ENCODE measurements at places on chromosomes 6 and 20.

DNA sequence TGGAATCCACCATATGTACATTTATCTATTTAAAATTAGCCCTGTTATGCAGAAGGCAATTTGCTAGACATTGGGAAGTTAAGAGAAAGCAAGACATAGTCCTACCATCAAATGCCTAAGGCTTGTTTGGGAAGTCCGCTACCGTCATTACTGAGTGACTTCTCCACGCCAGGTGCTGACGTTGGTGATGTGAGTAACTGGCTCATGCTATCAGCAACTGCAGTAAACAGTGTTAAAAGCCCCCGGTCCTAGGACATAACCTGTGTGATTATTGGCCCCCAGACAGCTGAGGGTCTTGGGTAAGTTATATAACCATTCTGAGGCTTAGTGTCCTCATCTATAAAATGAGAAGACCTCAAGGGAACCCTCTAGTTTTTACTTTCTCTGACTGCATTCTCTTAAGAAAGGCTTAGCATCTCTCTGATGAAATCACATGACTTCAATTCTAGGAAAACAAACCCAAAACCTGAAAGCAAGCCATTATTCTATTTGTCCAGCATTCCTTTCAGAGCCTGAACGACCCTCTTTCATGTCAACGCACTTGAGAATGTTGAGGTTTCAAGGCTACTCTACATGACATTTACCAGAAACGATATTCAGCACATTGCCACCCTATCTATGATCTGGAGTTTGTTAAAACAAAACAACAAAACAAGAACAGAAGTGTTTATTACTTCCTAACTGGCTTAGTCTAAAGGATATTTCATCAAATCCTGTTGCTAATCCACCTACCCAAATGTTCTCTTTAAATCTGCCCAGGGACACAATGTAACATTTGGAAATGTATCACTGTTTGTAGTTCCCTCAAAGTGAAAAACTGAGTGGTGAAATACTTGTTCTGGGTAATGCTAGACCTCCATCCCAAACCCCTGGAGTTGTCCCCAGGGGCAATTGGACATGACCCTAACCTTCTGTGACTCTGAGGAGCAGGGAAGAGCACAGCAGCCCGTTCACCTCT is 133.8 kb downstream of the BTBD3 start:
- DNase-seq: no peak

DNA sequence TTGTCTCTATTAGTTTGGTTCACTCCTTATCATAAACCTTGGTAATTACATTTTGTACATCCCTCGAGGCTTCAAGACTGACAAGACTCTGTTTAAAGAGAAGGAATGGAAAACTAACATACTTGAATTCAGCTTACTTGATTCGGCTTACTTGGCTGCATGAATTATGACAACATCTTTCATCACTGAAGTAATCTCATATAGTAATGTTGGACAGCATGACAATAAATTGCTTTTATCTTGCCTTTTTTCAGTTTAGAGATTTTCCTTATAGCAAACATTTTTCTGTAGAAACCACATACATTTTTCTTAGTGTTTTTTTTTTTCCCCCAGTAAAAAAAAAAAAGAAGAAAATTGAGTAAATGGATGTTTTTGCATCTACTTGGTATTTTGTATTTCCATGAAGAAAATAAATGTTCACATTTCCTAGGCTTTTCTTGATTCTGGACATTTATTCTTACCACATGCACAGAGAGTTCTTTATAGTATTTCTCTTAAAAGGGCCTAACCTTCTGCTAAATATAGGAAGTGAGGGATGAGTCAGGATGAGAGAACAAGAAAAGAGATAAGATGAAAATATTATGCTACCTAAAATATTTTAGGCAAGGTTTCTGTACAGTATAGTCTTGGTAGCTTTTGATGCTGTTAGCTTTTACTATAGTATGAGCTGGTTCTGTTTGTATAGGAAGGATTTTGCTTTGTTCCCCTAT is 101.0 kb upstream of the HDGFL1 start:
- DNase-seq: no peak

- DNase-seq: no peak
Observed at GRCh38 chr20:39835130-39835842, 853.8 kb downstream of the MAFB start.

DNA sequence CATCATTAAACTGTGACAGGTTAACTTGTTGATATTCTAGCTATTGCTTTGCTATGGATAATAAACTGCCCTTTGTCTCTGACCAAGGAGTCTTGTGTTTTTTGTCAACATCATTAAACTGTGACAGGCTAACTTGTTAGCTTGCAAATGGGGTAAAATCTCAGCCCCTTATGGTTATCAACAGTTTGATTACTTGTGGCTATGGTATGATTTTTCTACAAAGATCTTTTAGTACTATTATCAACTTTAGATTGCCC is 35.9 kb downstream of the SLC2A12 start:
- DNase-seq: no peak

GRCh38 chr20:5181492-5181891 is 54.7 kb downstream of the CDS2 start:
- no peak for DNase-seq

- DNase-seq: no peak
Observed at GRCh38 chr6:38153076-38153797, 333.7 kb downstream of the ZFAND3 start.

DNA sequence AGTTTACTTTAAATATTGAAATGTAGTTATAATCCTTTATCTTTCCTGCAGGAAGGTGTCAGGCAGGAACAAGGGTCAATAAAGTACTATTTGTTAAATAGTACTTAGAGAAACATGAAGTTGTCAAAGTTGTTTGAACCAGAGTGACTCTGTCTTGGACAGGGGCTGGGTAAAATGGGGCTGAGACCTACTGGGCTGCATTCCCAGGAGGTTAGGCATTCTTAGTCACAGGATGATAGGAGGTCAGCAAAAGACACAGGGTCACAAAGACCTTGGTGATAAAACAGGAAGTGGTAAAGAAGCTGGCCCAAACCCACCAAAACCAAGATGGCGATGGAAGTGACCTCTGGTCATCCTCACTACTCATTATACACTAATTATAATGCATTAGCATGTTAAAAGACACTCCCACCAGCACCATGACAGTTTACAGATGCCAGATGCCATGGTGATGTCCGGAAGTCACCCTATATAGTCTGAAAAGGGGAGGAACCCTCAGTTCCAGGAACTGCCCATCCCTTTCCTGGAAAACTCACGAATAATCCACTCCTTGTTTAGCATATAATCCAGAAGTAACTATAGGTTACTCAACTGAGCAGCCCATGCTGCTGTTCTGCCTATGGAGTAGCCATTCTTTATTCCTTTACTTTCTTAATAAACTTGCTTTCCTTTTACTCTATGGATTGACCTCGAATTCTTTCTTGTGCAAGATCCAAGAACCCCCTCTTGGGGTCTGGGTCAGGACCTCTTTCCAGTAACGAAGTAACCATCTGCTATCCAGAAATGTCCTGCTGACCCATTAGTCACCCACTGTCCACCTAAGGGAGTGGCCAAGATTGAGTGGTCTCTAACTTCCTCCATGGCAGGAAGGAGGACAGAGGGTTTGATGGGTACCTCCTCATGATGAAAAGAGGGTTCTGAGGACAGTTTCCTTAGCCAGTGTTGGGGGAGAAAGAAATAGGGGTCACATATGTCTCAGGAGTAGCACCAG is 19.6 kb downstream of the SLC22A2 start:
- no peak for DNase-seq

DNA sequence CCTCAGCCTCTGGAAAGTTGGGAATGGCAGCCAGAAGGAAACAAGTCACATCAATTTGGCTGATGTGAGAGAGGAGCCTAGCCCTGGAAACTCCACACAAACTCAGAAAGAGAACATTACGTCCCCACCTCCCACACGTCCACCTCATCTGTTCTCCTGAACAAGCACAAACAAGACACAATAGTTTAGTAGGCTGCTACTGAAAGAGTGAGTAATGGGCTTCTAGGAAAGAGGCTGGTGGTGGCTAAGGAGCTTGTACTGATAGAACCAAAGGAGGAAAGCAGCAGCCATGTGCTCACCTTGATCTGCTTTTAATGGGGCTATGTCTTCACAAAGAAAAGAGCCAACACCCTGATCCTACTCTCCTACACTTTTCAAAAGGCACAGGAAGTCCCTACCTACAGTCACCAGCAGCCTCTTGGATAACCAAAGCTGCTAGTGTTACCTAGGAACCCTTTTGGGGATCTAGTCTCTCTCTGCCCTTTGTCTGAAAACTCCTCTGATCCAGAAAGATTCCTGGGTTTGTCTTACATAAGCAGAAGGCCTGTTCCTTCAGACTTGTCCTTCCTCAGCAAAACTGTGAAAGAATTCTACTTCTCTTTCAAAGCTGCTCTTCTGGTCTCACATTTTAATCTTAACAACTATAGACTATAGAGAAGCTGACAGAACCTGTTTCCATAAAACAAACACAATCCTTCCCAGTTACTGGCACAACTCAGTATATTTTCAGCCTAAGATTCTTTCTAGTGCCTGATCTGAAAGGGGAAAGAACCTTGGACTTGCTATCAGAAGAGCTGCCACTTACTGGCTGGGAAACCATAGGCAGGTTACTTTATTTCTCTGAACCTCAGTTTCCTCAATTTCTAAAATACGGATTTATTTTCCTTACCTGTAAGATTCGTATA is 3.1 kb downstream of the PLAGL2 start:
- DNase-seq: no peak

DNA sequence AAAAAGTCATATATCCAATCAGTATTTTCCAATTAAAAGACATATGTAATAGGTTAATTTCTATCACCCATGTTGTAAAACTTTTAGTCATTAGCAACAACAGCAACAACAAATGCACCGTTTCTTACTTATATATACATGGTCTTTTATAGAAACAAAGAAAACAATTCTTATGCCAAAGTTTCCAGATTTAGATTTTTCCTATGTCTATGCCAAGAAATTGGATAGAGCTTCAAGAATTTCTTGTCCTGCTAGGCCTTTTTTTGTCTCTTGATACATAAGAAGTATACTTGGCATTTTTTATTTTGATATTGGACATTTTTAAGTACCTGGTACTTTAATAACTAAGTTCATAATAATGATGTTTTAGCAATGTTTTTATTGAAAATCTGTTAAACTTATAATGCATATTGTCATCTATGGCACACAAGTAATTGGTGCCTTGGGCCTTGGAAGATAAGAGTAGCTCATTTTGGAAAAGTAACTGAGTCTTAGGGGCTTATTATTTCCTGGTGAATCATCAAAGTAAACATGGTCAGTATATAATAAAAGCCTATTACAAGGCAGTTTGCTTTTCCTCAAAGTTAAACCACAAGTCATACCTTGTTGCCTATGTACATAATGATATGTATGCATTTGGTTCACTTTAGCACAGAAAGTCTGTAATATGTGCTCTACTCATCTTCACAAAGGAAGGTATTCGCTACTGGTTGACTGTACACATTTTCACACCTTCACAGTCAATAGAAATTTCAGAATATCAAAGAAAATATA is 10.1 kb upstream of the FRK start:
- no peak for DNase-seq

DNA sequence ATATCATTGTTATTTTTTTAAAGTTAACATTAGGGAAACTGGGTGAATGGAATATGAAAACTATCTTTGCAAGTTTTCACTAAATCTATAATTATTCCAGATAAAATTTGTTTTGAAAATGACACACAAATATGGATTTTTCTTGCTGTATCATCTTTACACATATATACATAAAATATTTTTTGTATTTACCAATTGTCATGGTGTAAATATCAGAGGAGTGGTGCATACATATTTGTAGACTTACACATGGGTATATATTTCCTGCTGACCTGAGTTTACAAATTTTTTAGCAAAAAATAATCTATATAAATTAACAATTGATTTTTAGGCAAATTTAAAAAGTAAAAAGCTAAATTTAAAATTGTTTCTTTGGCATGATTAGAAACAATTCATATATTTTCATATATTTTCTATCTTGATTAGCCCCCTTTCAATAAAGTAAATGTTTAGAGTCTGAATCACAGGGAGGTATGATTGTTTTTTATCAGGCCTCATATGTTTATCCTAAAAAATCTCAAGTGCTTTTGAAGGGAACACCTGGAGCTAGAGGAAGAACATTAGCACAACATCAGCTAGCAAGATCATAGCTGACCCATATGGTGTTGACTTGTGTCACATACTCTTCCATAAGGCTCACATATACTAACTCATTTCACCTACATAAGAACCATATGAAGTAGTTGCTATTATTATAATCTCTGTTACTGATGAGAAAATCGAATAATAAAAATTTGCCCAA is 671.8 kb upstream of the GJE1 start:
- no peak for DNase-seq

DNA sequence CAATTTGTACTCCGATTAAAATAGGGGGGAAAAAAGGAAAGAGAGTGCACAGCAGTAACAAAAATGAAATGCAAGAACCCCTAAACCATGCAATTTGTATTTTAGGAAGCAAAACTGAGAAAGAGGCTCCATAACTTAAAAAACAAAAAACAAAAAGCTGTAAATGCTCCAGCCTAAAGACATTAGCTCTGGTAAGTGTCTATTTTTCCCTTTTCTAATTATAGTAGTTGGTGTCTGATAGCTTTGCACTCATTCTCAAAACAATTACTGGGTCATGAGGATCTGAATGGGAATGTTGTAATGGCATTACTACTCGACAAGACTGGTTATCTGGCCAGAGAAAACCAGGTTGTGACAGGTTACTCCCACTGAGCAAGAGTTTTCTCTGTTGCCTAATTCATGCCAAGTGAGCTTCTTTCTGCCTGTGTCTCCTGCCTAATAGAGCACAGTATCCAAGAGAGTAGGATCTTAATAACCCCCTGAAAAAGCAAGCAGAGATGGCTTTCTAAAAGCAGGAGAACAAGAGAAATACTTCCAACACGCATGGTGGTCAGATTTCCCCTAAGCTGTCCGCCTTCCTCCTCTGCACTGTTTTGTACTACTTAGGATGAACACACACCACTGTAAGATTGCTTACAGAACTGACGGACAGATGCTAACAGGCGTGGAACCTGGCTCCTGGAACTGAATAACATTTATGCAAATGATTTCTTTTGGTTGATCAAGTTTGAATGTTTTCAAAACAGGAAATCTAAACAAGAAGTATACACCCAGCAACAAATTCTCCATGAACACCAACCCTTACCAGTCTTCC is 86.4 kb downstream of the FKBP5 start:
- DNase-seq: no peak

DNA sequence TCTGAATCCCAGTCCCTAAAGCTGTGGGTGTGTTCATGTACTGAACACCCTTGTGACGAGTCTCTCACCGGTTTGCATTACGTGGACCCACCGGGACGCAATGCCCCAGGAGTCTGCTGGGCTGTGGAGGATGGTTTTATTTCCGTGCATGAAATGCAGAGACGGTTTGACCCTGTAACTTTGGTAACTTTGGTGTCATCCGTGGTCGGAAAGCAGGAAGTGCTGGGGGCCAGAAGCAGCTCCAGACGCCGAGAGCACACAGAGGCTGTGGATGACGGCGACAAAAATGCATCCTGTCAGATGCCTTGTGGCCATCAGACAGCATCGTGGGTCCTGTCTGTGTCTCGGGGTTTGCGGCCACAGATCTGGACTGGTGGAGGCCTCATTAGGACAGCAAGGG is 7.2 kb downstream of the BHLHE23 start:
- no peak for DNase-seq

GRCh38 chr6:34514593-34515472 is 41.3 kb downstream of the SPDEF start:
- DNase-seq: no peak

- DNase-seq: no peak
Observed at GRCh38 chr20:10705801-10706459, 32.1 kb upstream of the JAG1 start.
